NCI-H748 treated with DMSO at 0.1 percent for 48 hours (cell line): ENCODE measurements at places on chromosomes 4 and X.

DNA sequence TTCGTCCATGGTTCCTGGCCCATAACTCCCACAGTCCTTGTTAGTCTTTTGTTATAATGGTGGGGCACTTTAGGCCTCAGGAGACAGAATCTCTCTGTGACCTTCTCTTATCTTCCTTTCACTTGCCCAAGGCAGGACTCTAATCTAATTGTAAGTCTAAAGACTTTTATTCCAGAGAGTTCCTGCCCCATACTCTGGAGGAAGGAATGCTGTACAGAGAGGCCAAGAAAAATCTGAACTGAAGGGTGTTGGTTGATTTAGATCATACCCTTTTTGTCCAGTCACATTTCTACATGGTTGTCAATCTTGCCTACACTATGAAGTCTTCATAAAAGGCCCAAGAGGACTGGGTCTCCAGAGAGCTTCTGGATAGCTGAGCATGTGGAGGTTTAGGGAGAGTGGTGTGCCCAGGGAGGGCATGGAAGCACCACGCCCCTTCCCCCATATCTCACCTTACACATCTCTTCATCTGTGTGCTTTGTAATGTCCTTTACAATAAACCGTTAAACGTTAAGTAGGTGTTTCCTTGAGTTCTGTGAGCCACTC is 84.5 kb downstream of the AFF1 start:
- no peak for DNase-seq

DNA sequence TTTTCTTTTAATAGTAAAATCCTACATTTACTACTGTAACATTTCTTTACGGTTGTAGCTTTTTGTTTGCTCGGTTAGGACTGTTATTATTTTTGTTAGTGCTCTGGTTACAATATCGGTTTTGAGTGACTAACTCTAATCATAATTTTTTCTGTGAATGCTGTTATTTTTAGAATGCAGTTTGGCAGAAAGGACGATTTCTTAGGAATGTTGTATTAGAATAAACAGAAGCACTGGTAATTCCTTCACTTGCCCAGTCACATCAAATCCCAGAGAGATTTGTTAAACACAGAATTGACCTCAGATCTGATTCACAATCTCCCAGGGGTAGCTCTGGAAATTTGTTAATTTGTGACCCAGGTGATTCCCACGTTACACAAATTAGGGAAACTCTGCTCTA is 21.7 kb downstream of the DDIT4L start:
- DNase-seq = no peak

- peak; percentile 42 for DNase-seq
Measured at GRCh38 chrX:151174581-151175282, 1.7 kb upstream of the GPR50 start.

- no peak for DNase-seq
Measured at GRCh38 chr4:80143307-80143679, 54.0 kb upstream of the PRDM8 start.

GRCh38 chrX:77953708-77954107 is 15.7 kb downstream of the PGAM4 start:
- DNase-seq = no peak

GRCh38 chr4:107058828-107059227 is 22.7 kb upstream of the DKK2 start:
- no peak for DNase-seq

DNA sequence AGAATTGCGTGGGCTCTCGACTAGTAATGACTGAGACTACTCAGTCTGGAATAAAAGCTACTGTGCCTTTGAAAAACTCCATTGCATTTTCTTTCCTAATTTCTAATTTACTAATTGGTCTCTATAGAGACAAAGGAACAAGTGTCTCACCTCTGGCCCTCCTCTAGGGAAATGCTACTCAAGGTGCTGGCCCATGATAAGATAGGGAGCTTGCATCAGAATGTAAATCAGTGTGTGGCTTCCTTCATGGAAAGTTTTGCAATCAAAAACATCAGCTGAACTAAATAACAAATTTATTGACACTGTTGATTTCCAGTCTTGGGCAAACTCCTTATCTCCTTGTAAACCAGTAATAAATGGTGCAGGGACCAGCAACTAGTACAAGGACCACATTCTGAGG is 81.8 kb downstream of the SRPX start:
- DNase-seq = no peak

GRCh38 chr4:104912518-104912917 is 234.2 kb upstream of the TET2 start:
- DNase-seq = no peak

DNA sequence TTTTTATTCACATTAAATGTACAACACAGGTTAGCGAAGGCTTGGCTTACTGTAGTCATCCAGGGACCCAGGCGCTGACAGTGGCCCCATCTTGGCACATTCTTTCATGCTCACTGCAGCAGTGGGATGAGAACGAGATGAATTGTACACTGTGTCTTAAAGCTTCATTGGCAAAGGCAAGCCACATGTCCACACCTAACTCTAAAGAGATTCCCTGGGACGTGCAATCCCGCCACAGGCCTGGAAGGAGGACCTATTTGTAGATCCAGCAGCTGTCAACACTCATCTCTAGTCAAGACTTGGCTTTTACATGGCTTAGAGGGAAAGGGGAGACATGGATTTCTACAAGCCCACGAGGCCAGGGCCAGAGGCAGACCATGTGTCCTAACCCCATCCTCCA is 16.1 kb upstream of the CXCR3 start:
- no peak for DNase-seq

DNA sequence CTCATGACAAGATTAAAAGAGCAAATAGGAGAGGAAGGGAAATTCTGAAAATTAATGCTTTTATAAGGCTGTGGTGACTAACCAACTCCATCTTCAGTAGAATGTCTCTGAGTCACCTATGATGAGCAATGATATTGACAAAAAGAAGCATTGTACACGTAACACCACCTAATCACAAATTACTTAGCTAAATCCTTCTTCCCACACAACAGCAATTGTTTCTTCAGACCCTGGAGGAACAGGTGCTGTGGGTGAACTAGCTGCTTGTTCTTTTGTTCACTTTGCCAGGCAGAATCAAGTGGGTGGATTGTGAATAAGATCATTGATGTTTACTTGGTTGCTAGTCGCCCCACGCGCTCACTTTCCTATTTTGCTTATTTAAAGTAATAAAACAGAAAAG is 315.5 kb downstream of the CAMK2D start:
- no peak for DNase-seq

GRCh38 chr4:108950158-108950915 is 187.5 kb upstream of the ETNPPL start:
- DNase-seq = no peak

DNA sequence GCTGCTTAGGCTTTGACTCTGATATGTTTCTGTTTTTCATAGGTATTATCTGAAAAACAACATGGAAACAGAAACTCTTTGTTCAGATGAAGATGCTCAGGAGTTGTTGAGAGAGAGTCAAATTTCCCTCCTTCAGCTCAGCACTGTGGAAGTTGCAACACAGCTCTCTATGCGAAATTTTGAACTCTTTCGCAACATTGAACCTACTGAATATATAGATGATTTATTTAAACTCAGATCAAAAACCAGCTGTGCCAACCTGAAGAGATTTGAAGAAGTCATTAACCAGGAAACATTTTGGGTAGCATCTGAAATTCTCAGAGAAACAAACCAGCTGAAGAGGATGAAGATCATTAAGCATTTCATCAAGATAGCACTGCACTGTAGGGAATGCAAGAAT is 238.6 kb downstream of the RAPGEF2 start:
- no peak for DNase-seq

DNA sequence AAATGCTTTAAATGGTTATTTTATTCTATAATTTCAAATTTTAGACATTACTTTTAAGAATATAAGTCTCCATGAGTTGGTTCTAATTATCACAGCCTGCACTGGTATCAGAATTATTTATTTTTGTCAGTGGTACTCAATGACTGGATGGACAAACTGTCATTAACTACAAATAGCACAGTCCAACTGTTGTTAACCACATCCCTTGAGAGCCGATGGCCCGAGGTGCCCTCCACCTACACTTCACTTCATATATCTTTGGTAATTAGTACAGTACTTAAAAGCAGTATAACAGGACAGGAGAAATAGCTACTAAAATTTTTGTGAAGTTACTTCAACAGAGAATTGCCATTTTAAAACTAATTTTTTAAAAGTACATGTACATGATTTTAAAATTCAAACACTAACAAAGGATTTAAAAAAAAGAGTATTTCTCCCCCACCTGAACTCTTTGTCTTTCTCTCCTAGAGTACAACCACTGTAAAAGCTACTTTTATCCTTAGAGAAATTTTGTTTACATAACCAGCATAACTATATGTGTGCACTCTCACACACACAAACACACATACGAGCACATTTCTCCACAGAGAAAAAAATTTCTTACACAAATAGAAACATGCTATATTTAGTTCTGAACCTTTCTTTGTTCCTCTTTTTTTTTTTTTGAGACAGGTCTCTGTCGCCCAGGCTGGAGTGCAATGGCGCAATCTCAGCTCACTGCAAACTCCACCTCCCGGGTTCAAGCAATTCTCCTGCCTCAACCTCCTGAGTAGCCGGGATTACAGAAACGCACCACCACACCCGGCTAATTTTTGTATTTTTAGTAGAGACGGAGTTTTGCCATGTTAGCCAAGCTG is 6.5 kb downstream of the TIFA start:
- DNase-seq = no peak

DNA sequence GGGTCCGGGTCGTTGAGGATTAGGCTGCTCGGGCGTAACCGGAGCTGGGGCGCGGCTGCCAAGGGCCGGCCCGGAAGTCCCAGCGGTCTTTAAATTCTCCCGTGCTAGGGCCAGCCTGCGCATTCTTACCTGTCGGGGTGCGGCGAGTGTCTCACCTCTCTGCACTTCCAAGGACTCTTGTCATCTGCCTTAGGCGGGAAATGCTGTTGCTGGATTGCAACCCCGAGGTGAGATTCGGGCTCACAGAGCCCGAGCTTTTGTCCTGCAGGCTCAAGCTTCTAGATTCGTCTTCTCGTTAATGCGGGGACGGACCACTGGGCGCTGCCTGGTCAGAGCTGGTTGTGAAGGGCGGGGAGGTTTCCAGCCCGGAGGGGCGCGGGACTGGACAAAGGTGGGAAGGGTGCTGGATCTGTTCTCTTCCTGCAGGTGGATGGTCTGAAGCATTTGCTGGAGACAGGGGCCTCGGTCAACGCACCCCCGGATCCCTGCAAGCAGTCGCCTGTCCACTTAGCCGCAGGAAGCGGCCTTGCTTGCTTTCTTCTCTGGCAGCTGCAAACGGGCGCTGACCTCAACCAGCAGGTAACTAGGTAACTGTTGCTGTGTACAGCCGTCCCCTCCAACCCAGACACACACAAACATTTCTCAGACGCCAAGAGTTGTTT is at the start of gene ANKRD37:
ANKRD37 (plus strand) TSS at position 118 of the 662 bp plus-strand sequence; CDS start at position 201, 83 bp downstream.
- peak; percentile 52 for DNase-seq

DNA sequence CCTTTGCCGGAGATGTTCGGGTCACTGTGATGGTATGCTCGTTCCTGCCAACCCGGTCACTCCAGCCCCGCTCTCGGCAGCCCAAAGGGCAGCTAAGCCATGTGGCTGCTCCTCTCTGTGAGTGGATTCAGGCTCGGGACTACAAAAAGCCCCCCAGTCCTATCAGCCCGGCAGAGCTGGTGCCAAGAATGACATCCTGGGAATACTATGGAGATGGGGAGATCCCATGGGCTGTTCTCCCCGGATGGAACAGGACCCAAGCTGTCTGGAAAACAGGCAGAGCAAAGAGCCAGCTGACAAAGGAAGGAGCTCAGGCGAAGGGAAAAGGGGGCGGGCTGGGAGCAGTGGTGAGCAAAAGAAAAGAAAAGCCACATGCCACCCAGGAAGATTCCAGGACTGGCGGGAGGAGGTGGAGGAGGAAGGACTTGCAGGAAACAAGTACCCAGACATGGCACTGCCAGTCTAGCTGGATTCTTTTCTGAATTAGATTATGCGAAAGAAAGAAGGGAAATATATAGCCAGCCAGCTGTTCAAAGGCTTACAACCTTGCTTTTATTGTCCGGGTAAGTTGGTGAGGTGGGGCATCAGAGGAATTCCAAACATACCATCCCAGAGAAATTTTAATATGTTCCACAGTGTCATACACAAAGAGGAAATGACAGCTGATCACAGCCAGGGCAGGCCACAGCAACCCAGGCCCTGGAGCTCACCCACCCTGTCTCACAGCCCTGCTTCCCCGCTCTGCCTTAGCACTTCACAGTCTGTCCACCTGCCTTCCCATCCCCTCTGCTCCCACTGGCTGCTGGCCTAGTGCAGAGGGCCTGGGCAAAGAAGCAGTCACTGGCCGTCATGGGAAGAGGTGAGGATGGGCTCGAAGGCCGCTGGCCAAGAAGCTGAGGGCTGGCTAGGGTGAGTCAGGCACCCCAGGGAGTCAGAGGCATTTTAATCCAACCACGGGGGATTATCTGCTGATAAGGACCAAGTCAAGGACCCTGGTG is 3.4 kb downstream of the NDP start:
- no peak for DNase-seq

GRCh38 chr4:42344749-42345148 is 52.5 kb upstream of the SHISA3 start:
- no peak for DNase-seq

DNA sequence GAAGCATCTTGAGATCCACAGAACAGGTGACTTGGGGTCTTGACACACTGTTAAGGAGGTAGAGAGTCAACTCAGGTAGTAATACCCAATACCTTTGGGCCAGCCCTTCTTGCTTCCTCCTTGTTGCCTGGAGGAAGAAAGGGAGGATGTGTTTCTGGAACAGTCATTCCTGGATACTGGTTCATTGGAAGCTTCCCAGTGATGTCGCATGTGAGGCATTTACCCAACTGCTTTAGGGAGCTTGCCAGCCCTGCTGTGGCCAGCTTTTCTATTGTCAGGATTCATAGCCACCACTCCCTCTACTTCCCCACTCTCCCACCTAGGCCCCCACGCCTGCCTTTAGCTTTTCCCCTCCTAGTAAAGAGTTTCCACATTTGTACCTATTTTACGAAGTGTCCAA is 310.3 kb upstream of the PRPS2 start:
- DNase-seq = no peak

DNA sequence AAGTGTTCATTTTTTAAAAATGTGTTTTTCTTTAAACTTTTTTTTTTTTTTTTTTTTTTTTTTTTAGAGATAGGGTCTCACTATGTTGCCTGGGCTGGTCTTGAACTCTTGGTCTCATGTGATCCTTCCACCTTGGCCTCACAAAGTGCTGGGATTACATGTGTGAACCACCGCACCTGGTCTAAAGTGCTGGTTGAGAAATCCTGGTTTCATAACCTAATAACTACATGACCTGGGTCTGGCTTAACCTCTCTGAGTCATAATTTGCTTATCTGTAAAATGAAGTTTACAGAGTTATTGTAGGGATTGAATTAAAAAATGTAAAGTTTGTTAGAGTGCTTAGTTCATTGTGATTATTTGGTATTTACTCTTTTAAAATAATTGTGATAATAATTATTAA is 5.2 kb downstream of the HSD17B13 start:
- no peak for DNase-seq
